ENCODE measurements at places on chromosomes 7 and 10. TPM values are rescaled to one million over a fixed set of nuclear protein-coding genes. Genes with fewer than 3 reads are reported as not detected.

CTAGE6 gene
- not detected for total RNA-seq

DNA sequence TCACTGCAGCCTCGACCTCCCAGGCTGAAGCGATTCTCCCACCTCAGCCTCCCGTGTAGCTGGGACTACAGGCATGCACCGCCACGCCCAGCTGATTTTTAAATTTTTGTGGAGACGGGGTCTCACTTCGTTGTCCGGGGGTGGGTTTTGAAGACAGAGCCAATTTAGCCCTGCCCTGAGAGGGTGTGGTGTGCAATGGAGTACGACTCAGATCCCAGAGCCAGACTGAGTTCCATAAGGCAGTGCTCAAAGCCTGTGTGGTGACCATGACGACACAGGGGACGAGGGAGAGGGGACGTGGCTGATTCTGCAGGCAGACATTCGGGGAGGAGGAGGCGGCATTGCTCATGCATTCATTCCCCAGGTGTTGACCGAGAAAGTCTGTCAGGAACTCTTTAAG is 72.1 kb downstream of the ZMIZ1 start:
- DNase-seq: no peak

DNA sequence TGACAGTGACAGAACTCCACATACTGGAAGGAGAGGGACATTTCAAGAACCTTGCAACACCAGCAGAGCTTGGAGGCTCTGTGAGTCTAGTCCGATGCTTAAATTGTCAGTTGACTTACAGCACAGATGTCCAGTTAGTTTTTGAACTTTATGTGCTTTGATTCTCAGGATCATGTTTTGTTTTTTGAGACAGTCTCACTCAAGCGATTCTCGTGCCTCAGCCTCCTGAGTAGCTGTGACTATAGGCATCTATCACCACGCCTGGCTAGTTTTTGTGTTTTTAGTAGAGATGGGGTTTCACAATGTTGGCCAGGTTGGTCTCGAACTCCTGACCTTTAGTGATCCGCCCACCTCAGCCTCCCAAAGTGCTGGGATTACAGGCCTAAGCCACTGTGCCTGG is 31.8 kb upstream of the STEAP4 start:
- no peak for DNase-seq

CPA2 gene
- total RNA-seq: 65.8 TPM

HOXA13 gene
- not detected for total RNA-seq

DNA sequence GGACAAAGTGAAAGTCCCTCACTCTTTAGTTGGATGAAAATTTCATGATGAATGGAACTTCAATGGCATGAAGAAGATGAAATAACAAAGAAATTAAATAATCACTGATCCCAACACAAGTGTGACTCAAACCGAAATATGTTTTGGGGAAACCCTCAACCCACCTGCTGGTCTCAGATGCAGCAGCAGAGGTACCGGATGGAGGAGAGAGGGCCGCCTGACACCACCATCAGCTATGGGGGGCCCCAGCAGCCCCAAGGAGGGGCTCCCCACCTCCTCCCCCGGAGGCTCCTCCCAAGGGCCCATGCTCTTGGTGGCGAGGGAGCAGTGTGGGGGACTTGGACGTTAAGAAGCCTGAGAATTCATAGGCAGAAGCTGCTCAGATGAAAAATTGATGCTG is 137.2 kb upstream of the ADARB2 start:
- no peak for DNase-seq

KRIT1 gene
- 53.0 TPM for total RNA-seq

DNA sequence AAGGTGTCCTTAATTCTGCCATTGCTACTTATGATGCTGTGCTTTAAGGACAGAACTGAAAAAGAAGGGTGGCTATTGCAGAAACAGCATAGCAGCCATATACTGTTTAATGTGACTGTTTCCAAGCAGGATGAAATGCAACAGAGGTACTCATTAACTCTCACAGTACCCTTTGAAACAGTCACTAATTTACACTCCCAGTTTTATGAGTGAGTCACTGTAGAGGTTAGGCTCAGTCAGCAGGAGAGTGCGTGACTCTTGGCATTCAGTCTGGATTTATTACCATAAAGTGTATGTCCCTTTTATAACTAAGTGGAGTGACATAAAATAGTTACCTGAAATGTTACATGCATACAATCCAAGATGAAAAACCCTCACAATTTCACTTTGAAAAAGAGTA is 27.7 kb downstream of the ALDH18A1 start:
- peak; percentile 62 for DNase-seq

- peak; percentile 72 for DNase-seq
Observed at GRCh38 chr10:62585211-62585775, 211.1 kb downstream of the ZNF365 start.

GRCh38 chr7:2670720-2671391 is 17.1 kb upstream of the AMZ1 start:
- DNase-seq: peak; percentile 71

AFAP1L2 gene
- total RNA-seq: 20.9 TPM

- peak; percentile 43 for DNase-seq
Observed at GRCh38 chr7:106421181-106421762, 136.5 kb upstream of the NAMPT start.

DNA sequence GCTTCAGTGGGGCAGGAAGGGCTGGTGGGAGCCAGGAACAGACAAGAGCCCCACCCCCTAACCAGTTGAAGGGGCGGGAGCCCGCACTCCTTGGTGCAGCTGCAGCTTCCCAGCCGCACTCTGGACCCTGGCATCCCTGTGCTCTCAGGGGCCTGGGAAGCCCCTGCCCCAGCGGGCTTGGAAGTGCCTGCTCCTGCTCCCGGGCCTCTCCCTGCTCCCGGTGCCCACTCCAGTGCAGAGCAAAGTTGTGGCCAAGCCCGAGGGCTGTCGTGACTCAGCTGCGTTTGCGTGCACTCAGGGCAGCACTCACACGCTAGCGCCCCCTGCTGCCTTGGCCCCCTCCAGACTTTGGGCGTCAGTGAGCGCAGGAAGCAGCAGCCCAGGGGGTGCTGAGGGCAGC is 883.8 kb downstream of the LRMDA start:
- no peak for DNase-seq

- DNase-seq: no peak
Observed at GRCh38 chr7:79377097-79377496, 76.4 kb downstream of the MAGI2 start.

- DNase-seq: no peak
Observed at GRCh38 chr10:62587011-62587410, 212.8 kb downstream of the ZNF365 start.

ODAD2 gene
- not detected for total RNA-seq

GRCh38 chr10:96955794-96956193 is 123.7 kb downstream of the LCOR start:
- DNase-seq: no peak

DOCK4 gene
- 54.9 TPM for total RNA-seq

- no peak for DNase-seq
Observed at GRCh38 chr10:71426058-71426605, 29.4 kb downstream of the CDH23 start.

GRCh38 chr10:58981846-58982245 is 194.6 kb upstream of the PHYHIPL start:
- DNase-seq: no peak

NKX2-3 gene
- total RNA-seq: not detected

GRCh38 chr10:132588301-132589013 is 50.9 kb downstream of the INPP5A start:
- DNase-seq: peak; percentile 74

GRCh38 chr10:58014436-58014835 is 253.3 kb downstream of the IPMK start:
- no peak for DNase-seq

TMEM196 gene
- total RNA-seq: not detected

ZNF25 gene
- 23.9 TPM for total RNA-seq

- no peak for DNase-seq
Observed at GRCh38 chr10:30557884-30558283, 71.7 kb downstream of the LYZL2 start.

DNA sequence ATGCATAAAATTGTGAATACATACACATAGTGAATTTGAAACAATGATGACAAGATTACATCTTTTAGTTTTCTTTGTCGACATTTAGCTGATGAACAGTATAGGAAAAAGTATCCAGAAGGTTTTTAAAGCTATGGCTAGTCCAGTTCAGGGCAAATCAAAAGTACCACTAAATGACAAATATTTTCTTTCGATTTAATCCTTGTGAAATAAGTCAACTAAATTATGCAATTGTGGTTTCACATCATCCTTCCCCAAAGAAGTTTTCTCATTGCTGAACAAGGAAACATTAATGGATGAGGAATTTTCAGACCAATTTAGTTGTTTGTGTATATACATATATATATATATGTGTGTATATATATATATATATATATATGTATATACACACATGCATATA is 774.0 kb downstream of the DNAJB9 start:
- no peak for DNase-seq

RET gene
- total RNA-seq: not detected

IRF5 gene
- 5.8 TPM for total RNA-seq

GRCh38 chr10:26706206-26706605 is 8.7 kb downstream of the PDSS1 start:
- DNase-seq: no peak

SPACDR gene
- not detected for total RNA-seq

- DNase-seq: no peak
Observed at GRCh38 chr7:142646386-142647140, 102.7 kb upstream of the PRSS1 start.

- no peak for DNase-seq
Observed at GRCh38 chr10:132372516-132373095, 24.4 kb upstream of the PWWP2B start.

DNA sequence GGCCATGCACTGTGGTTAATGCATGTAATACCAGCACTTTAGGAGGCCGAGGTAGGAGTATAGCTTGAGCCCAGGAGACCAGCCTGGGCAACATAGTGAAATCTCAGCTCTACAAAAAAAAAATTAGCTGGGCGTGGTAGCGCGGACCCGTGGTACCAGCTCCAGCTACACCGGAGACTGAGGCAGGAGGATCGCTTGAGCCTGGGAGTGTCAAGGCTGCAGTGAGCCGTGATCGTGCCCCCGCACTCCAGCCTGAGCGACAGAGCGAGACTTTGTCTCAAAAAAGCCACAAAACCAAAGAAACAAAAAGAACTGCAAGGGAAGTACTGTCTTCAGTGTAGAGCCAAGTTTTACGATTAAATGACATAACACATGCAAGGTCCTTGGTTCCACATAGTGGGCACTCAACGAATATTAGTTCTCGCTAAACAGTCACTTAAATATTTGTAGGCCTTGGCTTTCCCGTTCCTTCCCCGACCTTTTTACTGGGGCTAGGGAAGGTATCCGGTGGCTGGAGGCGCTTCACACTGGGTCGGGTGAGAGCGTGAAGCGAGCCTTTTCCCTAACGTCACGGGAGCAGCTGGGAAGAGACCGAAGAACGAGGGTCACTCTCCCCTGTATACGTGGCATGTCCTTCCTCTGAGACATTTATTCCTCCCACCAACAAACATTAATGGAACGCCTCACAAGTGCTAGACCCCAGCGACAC is 993 bp upstream of the SND1 start:
- no peak for DNase-seq

- no peak for DNase-seq
Observed at GRCh38 chr7:131879424-131879823, 323.0 kb upstream of the PODXL start.

DNA sequence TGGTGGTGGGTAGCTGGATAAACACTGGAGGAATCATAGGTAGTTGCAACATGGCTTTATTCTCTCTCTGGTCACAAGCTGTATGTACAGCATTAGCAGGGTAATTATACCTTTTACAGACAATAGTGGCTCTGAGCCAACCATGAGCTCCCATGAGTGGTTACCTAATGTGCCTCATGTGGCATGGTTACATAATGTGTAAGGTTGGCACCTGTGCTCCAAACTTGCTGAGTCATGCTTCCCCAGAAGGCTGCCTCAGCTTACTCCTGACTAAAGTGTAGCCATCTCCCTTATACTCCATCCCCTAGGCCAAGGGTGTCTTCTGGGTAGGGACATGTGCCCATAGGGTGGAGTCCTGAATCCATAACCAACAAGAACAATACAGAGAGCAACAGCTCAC is 345.3 kb upstream of the SEMA3C start:
- peak; percentile 31 for DNase-seq

GRCh38 chr7:117127585-117128168 is 174.4 kb downstream of the ST7 start:
- DNase-seq: peak; percentile 80

DNA sequence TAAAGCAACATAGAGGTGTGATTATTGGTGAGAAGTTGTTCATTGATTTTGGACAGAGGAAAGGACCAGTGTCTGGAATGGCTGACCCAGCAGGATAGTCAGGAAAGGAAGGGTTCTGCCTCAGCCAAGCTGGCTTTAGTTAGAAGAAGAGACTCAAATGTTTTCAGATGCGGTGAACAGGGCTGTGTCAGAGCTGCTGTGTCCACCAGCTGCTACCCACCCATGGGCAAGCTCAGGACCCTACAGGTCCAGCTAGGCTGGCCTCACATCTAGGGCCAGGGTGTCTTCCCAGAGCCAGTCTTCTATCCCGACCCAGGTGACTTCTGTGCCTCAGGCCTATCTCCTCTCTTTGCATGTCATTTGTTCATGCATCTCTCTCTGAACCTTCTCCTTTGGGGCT is 37.3 kb upstream of the CXCL12 start:
- no peak for DNase-seq

GRCh38 chr10:49329146-49329505 is 30.2 kb downstream of the C10orf71 start:
- peak; percentile 1 for DNase-seq

- peak; percentile 72 for DNase-seq
Observed at GRCh38 chr7:727104-727805, at the start of gene PRKAR1B. Gene PRKAR1B, minus strand, starts transcription at chr7:727281. Its CDS starts 15,776 bp downstream, at chr7:711505.

GRCh38 chr7:138753610-138754009 is 44.2 kb upstream of the TMEM213 start:
- DNase-seq: no peak

- no peak for DNase-seq
Observed at GRCh38 chr7:133746847-133747246, 380.3 kb upstream of the LRGUK start.

GRCh38 chr10:68163735-68164134 is 54.4 kb downstream of the MYPN start:
- no peak for DNase-seq

GRCh38 chr7:43535810-43536585 is 46.9 kb upstream of the STK17A start:
- no peak for DNase-seq

DNA sequence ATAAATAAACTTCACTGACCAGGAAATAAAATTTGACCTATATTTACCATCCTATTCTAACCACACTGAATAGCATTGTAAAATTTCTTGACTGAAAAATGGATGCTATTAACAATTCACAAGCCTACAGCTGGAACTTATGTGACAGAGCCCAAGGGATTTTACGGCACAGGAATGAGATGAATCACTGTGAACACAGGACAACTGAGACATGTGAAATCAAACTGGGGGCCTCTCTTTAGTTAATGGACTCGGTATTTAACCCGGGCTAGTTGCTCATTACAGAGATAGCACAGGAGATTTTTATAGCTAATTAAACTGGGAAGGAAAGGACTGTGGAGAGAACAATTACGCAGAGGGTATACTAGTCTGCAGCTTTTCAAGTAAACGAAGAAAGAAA is 100.6 kb downstream of the MICU1 start:
- DNase-seq: no peak

C10orf105 gene
- not detected for total RNA-seq

All from stomach (tissue), 19 donors.